ENCODE measurements at places on chromosomes 16 and 17. TPM values are rescaled to one million over a fixed set of nuclear protein-coding genes. Genes with fewer than 3 reads are reported as not detected.

GRCh38 chr17:41734949-41735313, 488 bp upstream of the HAP1 start:
- H3K4me3 ChIP-seq, result no peak overlapping the region
- no peaks in the 10 kb centered on the region for H3K36me3 ChIP-seq
- DNase-seq, result no peak
- H3K27ac ChIP-seq, result no peak overlapping the region
- H3K27me3 ChIP-seq, result peaks cover 4% of the 10 kb centered on the region

GRCh38 chr17:10036511-10037061, 131.5 kb upstream of the RCVRN start:
- no peak overlapping the region for H3K4me3 ChIP-seq
- no peaks in the 10 kb centered on the region for H3K27me3 ChIP-seq
- peaks cover 12% of the 10 kb centered on the region for H3K4me1 ChIP-seq
- DNase-seq, result peak; percentile 34
- H3K36me3 ChIP-seq, result no peaks in the 10 kb centered on the region

DNA sequence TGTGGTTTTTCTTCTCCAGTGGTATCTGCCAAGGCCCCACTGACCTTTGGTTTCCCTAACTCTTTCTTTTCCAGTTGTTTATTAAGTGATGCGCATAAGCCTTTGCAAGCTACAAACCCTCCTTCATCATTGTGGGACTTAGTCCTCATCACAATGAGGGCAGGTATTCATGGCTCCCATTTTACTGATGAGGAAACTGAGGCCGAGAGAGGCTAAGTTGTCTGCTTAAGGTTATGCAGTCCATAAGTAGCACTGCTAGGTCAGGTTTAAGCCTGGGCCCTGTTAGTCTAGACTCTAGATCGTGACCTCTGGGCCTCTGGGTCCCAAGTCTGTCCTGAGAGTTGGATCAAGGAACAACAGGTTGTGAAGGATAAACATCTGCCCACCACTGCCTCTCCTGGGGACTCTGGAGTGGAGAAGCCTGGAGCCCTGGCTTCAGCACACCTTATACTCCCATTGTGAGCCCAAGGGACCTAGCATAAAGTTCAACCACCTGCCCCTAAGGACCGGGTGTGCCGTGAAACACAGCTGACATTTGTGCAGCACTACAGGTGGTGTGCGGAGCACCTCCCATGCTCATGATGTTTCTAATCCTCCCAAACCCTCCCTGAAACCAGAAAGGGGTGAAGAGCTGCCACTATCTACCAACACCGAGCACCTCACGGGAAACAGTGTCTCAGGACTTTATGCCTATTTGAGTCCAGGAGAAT, 5.2 kb upstream of the KCNH6 start:
- no peak overlapping the region for H3K4me3 ChIP-seq
- DNase-seq, result no peak
- no peaks in the 10 kb centered on the region for H3K27me3 ChIP-seq
- no peaks in the 10 kb centered on the region for H3K36me3 ChIP-seq
- peaks cover 6% of the 10 kb centered on the region for H3K4me1 ChIP-seq

Gene CACNG5
- total RNA-seq, result not detected

Gene FBXW10B
- not detected for total RNA-seq

Gene DOC2B
- total RNA-seq, result 22.4 TPM

Gene ALOXE3
- total RNA-seq, result not detected

Gene CFAP97D1
- not detected for total RNA-seq

- DNase-seq, result no peak
- H3K27me3 ChIP-seq, result no peaks in the 10 kb centered on the region
- peaks cover 68% of the 10 kb centered on the region for H3K4me1 ChIP-seq
- peak overlapping the region; percentile 100 for H3K27ac ChIP-seq
These were observed 3.7 kb upstream of the PER1 start for GRCh38 chr17:8155996-8156245.

Gene KRTAP9-4
- total RNA-seq, result not detected

DNA sequence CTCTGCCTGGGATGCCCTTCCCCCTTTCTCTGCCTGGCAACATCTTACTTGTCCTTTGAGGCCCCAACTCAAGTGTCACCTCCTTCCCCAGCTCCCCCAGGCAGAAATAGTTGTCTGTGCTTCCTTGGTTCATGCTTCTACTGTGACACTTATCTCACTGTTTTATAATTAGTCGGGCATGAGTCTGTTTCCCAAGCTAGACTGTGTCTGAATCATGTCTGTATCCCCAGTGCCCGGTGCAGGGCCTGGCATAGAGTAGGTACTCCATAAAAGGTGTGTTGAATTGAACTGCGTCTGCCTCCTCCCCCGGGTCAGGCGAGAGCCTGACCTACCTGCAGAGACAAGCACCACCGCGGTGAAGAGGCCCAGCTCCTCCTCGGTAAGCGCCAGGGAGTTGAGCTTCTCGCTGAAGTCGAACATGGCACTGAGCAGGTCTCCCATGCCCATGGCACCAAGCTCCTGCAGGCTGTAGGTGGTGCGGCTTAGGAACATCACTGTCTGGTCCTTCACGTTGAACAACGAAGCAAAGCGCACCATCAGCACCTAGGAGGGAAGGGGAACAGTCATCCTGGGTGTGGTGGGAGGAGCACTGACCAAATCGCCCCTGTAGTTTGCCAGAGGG, 6.7 kb downstream of the NR1D1 start:
- peaks cover 54% of the 10 kb centered on the region for H3K4me1 ChIP-seq
- H3K27ac ChIP-seq, result peak overlapping the region; percentile 5

Gene MSLN
- 2.1 TPM for total RNA-seq

Gene SMIM22
- total RNA-seq, result 29.3 TPM

Gene SLC5A2
- total RNA-seq, result not detected

Gene CES4A
- 10.9 TPM for total RNA-seq

- H3K36me3 ChIP-seq, result no peaks in the 10 kb centered on the region
- DNase-seq, result no peak
- H3K4me1 ChIP-seq, result peaks cover 51% of the 10 kb centered on the region
- no peaks in the 10 kb centered on the region for H3K27me3 ChIP-seq
- no peak overlapping the region for H3K27ac ChIP-seq
These were observed 318.4 kb downstream of the SEC14L1 start for GRCh38 chr17:77459018-77459755.

GRCh38 chr17:2181206-2181896, 122.2 kb downstream of the SMG6 start:
- peak; percentile 21 for DNase-seq
- peaks cover 22% of the 10 kb centered on the region for H3K4me1 ChIP-seq
- H3K27me3 ChIP-seq, result no peaks in the 10 kb centered on the region
- no peaks in the 10 kb centered on the region for H3K36me3 ChIP-seq

DNA sequence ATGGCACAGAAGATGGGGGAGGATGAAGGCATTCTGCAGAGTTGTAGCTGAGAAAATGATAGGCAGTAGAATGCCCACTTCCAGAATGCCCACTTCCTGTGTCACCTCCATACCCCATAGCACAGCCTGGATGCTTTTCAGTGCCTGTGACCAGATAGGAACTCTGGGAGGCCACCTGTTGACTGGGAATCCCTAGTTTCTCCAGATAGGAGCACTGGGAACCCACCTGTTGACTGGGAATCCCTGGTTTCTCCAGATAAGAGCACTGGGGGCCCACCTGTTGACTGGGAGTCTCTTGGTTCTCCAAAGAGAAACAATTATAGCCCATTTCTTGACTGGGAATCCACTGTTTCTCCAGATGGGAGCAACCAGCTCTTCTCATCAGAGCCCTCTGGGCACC, 11.6 kb downstream of the CPHXL start:
- no peak overlapping the region for H3K27ac ChIP-seq
- DNase-seq, result no peak
- no peaks in the 10 kb centered on the region for H3K27me3 ChIP-seq

GRCh38 chr17:83199500-83200201, 120.2 kb downstream of the METRNL start:
- H3K36me3 ChIP-seq, result no peaks in the 10 kb centered on the region
- H3K4me3 ChIP-seq, result no peak overlapping the region
- H3K27ac ChIP-seq, result peak overlapping the region; percentile 51
- H3K27me3 ChIP-seq, result no peaks in the 10 kb centered on the region

Measured in body of pancreas (tissue), 4 donors.